ENCODE measurements at places on chromosomes 1 and 21. TPM values are rescaled to one million over a fixed set of nuclear protein-coding genes. Genes with fewer than 3 reads are reported as not detected.

- no peak for DNase-seq
These were observed 98.9 kb downstream of the DMRTB1 start for GRCh38 chr1:53557830-53558738.

DNA sequence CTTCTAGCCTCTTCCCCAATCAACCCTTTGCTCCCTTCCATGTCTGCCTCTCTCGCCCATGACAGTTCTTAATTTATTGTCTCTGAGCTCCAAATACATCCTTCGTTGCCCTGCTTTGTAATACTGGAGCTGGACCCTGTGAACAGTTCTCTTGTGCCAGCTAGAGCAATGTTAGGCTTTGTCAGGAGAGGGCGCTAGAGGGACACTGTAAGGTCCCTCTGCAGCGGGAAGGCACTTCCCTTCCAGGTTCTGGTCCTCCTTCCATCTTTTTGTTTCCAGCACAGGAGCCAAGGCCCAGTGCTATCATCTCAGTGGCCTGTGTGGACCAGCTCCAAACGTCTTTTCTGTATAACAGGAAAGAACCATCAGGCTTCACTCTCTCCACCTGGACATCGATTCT lies 95.9 kb downstream of the PTPRU start:
- no peak for DNase-seq

CDC73 gene
- 52.9 TPM for total RNA-seq

TAL1 gene
- total RNA-seq, result 3.8 TPM

- peak; percentile 54 for DNase-seq
These were observed 34.8 kb downstream of the ZMYND12 start for GRCh38 chr1:42420911-42421585.

DNA sequence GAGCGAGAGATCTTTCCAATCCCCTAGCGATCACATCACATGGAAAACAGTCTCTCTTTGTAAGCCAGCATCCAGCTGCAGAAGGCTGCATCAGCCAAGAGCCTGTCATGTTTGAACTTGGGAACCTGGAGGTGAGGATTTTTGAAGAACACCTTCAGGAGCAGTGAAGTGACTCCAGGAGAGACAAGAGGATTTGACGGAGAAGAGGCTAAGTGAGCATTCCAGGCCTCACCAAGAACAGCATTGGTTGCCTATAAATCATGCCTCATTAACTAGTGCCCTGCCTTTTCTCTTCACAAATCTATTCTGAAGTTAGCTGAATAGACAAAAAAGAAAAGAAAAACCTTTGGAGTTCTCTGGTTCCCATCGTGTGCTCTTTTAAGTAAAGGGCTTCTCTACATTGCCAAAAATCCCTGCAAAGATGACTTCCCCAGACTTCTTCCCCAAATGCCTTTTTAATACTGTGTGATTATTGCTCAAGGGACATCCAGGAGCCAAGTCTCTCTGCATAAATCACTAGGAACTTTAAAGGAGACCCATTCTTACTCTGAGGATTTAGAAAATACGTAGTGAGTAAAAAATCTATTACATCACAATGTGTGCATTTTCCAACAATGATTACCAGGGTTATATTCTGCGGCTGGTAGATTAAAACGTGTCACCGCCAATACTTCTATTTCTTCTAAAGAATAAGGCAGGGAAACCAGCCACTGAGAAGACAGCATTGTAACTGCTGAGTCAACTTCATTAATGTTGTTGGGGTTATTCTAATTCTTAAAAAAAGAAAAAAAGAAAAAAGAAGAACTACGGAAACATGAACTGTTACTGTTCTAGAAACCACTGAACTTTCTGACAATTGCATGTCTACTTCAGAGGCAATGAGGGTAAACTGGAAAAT lies 95.2 kb downstream of the KIF14 start:
- DNase-seq, result no peak

GRCh38 chr1:4621646-4622045 lies 32.8 kb upstream of the AJAP1 start:
- DNase-seq, result no peak

DNA sequence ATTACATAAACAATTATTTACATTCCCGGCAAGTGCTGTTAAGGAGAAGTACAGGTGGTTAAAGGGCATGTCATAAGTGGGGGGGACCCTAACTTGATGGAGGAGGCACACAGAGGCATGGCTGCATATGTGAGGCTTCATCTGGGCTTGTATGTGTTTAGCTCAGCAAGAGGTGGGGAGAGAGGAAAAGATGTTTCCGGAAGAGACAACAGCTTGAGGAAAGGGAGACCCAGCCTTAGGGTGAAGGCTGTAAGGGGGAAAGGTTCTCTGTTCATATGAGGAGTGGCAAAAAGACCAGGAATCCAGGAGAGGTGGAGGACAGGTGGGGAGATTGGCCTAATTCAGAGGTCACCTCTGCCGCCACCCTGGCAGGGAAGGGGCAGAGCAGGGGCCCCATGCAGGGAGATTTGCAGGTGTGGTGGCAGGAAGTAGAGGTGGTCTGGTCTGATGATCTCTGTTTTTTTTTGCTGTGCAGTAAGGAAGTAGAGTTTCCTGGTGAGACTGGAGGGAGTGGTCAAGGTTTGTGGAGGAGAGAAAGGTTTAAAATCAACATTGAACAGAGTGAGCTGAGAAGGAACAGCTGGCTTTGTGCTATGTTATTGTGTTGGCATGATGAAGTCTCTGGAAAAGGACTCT lies 9.0 kb downstream of the TRAF5 start:
- no peak for DNase-seq

DNA sequence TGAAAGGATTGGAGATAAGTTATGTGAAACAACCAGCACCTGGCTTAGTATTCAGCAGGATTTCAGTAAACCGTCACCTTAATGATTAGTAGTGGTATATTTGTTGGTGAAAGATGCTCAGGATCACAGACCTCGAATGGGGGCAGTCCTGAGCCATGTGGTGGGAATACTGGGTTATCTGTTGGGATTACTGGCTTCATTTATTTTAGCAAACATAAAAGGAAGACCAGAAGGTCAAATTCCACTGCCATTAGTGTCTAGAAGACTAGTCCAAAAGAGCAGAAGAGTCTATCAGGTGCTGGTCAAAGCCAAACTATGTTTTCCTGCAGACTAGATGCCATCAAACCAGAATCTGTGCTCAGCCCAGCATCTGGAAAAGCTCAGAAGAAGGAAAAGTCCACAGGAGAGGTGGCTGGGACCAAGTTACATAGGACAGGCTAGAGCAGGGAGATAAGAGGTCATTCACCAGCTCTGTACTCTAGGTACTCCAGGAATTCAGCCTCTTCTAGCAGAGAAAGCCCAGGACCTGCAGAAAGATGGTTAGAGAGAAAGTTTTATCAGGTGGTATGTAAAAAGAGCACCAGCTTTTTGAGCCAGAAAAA lies 343.4 kb downstream of the PLPP3 start:
- no peak for DNase-seq

DNA sequence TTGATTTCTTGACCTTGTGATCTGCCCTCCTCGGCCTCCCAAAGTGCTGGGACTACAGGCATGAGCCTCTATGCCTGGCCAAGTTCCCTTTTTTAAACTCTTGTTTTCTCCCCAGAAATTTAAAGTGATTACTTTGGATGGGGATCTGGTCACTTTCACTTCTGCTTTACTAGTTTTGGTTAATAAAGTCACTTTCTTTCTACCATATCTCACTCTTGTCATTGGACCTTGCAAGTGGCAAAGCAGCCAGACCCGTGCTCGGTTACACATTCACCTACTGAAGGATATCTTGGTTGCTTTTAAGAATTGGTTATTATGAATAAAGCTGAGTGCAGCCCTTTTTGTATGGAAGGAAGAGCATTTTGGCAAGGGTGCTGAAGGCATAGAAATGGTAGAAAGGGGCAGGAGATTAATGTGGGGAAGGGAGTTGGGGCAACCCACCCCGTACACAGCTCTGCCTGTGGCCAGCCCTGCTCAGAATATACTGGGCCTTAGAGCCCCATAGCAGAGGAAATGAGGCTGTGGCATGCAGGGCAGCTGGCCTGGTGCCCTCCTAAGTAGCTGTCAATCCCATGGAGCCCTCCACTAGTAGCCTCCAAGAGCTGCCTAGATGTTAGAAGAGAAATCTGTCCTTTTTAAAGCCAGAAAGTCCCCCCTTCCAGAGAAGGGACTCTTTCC lies 40.7 kb downstream of the CD2 start:
- DNase-seq, result no peak

- no peak for DNase-seq
These were observed 79.7 kb upstream of the EFHD2 start for GRCh38 chr1:15330028-15330427.

GJA8 gene
- not detected for total RNA-seq

- DNase-seq, result no peak
These were observed 5.8 kb downstream of the TRIM33 start for GRCh38 chr1:114505148-114505561.

- no peak for DNase-seq
These were observed 75.8 kb downstream of the ARHGEF16 start for GRCh38 chr1:3530086-3530925.

UMODL1 gene
- 0.05 TPM for total RNA-seq
